ENCODE measurements at places on chromosomes 16 and 17.

GRCh38 chr16:4361033-4361943 lies 10.2 kb upstream of the PAM16 start:
- DNase-seq: no peak

- DNase-seq: no peak
These were observed 70.7 kb downstream of the CMIP start for GRCh38 chr16:81515281-81515680.

DNA sequence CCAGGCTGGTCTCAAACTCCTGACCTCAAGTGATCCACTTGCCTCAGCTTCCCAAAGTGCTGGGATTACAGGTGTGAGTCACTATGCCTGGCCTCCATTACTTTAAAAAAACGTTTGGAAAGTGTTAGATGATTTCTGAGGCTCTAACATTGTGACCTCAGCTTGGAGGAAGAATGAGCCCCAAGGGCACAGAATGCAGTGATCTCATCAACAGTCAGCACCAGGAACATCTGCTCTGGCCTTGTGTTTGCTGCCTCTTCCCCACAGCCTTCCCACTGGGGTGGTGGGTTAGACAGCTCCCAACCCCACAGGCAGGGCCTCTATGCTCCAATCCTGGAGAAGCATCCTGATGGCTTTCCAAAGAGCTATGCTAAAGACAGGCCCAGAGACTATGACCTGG lies 37.7 kb upstream of the SREBF1 start:
- no peak for DNase-seq

DNA sequence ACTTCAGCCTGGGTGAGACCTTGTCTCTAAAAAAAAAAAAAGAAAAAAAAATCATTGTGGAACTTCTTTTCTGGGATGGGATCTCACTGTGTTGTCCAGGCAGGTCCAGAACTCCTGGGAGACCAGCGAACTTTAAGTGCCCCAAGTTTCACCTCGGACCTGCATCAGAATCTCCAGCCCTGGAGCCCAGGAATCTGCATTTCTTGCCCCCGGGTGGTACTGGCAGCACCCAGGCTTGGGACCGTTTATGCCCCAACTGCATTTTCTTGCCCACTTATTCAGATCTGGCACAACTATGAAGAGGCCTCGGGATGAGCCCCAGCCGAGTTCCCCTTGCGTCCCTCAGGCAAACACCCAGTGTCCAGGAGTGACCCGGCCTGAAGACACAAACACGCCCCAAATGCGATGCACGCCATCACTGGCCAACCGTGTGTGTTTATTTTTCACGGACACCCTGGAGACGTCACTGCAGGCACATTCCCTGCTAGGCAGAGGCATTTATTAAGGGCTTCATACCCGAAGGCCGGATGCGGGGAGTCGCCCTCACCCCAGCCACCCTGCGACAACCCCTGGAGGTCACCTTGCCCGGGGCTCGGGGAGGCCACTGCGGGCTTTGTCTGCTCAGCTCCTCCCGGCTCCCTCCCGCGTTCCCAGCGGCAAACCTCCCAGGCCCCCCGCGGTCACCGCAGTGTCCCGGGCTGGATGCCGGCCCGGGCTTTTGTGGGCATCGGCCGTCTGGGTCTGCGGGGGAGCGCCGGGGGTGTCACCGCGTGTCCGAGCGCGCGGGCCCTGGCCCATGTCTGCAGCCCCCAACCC lies 684 bp upstream of the SPIRE2 start:
- no peak for DNase-seq

- no peak for DNase-seq
These were observed 48.3 kb downstream of the WDR45B start for GRCh38 chr17:82599674-82600661.

GRCh38 chr16:28882551-28883160 lies 4.4 kb downstream of the ATP2A1 start:
- DNase-seq: no peak

DNA sequence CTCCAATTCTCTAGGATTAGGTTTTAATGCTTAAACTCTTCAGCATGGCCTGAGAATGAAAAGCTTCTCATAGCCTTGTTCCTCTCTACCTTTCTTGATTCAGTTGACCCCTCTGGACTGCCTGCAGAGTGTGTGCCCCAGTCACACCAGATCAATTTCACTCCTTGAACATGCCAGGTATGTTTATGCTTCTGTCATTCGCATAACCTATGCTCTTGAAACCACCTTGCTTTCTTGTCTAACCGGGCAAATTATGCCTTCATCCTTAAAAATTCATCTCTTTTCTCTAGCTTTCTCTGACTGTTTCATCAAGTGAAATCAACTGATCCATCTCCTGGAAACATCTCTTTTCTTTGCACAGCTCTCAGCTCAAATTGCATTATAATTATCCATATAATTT lies 42.3 kb downstream of the CDH11 start:
- DNase-seq: no peak

- DNase-seq: no peak
These were observed 7.3 kb upstream of the CPHXL start for GRCh38 chr16:75733305-75734211.

DNA sequence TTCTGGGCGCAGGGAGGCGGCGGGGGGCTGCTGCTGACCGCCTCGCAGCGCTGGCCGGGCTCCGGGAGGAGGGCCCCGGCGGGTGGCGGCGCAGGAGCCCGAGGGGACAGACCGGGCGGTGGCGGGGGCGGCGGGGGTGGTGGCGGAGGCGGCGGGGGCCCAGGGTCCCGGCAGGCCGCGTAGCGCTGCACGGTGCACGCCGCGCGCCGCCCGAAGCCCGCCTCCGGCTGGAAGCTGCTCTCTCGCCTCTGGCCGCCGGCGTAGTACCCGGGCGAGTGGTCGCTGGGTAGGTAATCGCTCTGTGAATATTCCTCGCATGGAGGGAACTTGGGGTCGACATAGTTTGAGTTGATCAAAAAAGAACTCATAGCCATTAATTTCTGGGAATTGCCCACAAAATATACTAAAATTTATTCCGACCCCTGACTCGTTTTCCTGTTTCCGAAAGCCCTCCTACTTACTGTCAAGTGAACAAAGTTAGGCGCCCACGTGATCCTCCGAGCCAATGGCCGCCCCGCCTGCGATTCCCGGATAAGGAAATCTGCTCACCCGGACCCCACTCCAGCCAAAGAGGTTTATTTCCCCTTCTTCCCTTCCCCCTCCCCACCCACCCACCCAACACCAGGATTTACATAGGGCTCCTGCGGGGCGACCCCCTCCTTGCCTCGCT lies at the start of gene HOXB4:
HOXB4 (minus strand) TSS at position 405 of the 670 bp plus-strand sequence; CDS start at position 374, 31 bp downstream.
- peak; percentile 72 for DNase-seq

DNA sequence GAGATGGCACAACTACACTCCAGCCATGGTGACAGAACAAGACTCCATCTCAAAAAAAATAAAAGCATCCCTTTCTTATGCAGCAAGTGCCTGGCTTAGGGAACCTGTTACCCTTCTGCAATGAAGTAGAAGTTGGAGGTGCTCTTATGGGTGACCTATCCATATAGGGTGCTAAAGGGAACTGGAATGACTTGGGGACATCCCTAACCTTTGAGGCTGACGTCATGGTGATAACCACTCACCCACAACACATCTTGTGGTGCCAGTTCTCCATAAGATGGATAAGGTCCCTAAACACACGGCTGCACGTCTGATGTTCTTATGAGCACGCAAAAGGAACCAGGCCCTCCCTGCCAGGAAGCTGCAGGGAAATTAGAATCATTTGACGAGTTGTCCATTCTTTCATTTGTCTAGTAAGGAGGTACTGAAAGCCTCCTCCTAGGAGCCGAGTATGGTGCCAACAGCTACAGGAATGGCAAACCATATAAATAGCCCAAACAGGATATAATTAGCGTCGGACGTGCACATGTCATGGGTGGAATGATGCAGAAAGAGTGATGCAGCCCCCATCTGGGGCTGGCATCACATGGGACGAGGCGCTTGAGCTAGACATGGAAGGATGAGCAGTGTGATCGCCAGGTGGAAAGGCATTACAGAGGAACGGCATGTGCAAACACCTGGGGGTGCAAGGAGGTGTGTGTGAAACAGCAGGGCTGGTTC lies 52.5 kb downstream of the ARHGAP27 start:
- DNase-seq: no peak
